HFFc6 (cell line): ENCODE measurements at places on chromosomes 3 and 15. TPM values are rescaled to one million over a fixed set of nuclear protein-coding genes. Genes with fewer than 3 reads are reported as not detected.

GRCh38 chr3:162171970-162172369 is 675.4 kb downstream of the OTOL1 start:
- no peak for DNase-seq

SECISBP2L gene
- 50.4 to 52.9 TPM (median 51.3 TPM) in 3 replicates for total RNA-seq

CCR9 gene
- total RNA-seq = not detected in 3 replicates

DNA sequence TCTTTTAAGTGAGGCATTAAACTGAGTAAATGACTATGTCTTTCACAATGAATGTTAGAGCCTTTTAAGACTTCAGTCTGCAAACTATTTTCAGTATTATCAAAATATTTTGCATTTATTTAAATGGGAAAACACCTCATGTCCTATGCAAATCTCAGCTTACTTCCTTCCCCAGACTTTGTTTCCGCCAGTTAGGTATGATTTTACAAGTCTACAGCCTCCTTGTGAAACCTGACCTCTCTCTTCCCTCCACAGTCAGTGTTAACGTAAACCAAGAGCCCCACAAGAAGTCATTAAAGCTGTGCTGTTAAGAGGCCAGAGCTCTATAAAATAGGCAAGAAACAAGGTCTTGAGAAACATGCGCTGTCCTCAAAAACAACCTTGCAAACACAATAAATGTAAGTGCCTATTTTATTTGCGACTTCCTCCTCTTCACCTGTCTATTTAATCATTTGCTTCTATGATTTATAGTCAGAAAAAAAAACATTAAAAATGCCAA is 48.3 kb downstream of the PRTG start:
- no peak for DNase-seq

DNA sequence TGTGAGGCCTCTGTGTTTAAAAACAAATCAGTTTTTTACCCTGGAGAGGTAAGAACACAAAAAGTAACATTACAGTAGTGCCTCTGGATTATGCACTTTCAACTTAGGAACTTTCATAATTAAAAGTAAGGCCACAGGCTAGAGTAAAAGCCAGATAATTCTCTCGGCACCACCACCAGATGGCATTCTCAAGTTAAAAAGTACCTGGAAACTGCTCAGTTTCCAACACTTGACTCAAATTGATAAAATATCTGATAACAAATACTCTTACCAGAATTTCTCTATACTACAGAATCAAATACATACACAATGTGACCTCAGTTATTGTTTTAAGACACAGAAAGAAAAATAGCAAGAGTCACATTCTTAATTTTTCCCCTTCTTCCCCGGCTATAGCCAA is 19.9 kb downstream of the SPICE1 start:
- DNase-seq = peak; percentile 26

DNA sequence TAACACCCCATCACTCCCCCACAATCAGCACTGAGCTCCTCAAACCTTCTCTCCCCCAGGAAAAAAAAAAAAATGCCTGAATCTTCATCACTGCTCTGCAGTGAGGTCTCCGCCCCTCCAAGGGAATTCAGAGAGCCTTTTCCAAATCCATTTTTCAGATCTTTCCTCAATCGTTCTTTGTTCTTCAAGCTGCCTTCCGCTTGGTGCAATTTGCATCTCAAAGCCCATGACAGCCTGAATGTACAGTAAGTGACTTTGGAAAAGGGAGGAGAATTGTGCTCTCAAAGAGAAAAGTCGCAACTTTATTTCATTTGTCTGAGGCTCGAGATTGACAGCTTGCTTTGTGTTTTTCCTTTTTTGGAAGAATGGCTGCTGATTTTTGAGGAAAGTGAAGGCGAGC is 75.0 kb downstream of the CORO2B start:
- DNase-seq = no peak

GOLGA6A gene
- total RNA-seq = not detected in 2 replicates

GRCh38 chr3:111924283-111924682 is 54.5 kb upstream of the ABHD10 start:
- no peak for DNase-seq

ENTPD3 gene
- total RNA-seq = not detected in 2 replicates

DNA sequence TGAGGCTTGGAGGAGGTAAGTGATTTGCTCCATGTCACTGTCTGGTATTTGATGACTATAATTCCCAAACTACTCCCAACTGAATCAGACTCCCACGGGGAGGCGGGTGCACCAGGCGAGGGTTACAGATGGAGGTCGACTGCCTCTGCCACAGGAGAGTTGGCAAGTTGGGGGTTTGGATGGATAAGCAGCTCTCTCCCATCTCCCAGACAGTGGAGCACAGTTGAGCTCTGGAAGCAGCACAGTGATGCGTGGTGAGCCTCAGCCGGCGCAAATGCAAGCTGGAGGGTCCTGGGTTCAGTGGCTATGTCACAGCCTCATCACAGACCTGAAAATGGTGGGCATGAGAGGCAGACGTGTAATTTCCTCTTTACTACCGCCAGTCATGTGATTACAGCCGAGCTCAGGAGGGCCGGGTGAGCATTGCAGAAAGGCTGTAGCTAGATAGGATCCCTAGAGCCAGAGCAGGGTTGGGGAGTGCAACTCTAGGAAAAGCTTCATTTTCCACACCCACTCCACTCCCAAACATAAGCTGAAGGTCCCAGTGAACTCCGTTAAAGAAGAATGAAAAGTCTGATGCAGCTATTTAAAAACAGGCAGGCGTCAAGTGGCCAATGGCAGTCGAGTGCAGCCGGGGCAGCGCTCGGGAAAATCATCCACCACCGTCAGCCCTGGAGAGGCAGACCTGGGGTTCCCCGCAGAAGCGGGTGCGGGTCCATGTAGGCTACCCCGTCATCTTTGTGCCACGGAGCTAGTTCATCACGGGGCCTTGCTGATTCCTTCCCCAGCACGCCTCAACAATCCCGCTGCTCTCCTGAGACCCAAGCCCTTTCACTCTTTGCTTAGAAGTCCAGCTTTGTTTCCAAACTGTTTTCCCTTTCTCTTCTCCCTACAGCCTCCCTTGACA is 33.3 kb upstream of the VPS8 start:
- DNase-seq = no peak

GRCh38 chr3:33718595-33718907 is 497 bp upstream of the CLASP2 start:
- DNase-seq = no peak

DNA sequence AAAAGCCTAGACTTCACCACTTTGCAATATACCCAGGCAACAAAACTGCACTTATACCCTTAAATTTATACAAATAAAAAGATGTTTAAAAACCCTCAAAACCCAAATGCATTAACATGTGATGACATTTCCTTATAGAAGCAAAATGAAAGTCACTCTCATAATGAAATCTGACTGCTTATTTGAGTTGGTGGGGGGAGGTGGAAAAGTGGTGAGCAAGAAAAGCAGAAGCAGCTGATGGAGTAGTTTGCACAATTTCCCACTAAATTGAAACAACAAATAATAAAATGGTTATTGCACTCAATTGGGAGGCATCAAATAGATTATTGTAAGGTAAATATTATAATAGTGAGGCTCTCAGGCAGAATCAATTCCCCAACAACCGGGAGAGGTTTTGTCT is 54.0 kb upstream of the GADL1 start:
- no peak for DNase-seq

DNA sequence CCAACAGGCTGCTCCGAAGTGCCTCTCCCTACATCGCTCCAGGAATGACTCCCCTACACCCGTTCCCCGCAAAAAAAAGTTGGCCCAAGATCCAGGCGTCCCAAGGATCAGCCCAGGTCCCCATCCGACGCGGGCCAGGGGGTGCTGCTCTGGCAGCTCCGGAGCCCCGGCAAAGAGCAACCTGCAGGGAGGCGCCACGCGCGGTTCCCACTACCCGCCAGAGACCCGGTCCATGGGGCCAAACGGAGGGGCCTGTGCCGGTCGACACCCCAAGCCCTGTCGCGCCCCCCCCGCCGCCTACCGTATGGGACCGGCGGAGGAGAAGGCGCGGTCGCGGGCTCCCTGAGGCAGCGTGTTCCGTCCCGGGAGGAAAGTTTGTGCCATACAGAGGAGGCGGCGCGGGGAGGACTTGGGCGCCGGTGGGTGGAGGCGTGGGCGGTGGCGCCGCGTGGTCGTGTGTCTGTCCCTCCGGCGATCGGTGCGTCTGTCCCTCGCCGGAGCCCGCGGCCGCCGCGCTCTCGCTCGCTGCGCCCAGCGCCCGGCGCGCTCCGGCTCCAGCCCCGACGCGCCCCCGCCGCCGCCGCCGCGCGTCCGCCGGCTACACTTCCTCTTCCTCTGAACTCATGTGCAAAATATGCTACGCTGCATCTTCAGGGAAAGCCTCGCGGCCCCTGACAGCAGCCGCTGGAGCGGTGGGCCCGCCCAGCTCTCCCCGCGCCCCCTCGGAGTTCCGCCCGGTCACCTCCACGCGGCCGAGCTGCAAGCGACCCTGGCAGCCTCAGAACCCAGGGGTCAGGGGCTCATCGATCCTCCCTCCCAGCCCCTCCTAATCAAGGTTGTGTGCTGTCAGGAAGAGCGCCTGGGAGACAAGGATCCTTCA is at the start of gene RFTN1:
Gene RFTN1 (minus strand): TSS at position 559 of the 880 bp plus-strand sequence. CDS start 19,830 bp downstream, outside the sequence.
- DNase-seq = peak; percentile 60

GRCh38 chr3:4343258-4343657 is 40.1 kb downstream of the SETMAR start:
- DNase-seq = peak; percentile 65

SEMA3G gene
- not detected in 3 replicates for total RNA-seq

ILDR1 gene
- total RNA-seq = not detected in 2 replicates

- DNase-seq = no peak
These were observed 911.6 kb downstream of the ROBO1 start for GRCh38 chr3:78856164-78856563.

DNA sequence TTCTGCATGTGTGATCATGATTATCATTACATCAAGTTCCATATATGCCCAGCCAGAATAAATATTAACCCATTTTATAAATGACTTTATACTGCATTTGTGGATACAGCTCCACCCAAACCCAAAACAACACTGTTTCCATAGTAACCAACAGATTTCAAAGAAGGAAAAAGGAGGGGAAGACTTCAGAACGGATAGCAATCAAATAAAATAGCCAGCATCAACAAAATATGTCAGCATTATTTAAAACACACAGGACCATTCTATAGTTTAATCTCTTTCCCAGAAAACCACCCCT is 114.4 kb downstream of the FOXP1 start:
- no peak for DNase-seq

DNA sequence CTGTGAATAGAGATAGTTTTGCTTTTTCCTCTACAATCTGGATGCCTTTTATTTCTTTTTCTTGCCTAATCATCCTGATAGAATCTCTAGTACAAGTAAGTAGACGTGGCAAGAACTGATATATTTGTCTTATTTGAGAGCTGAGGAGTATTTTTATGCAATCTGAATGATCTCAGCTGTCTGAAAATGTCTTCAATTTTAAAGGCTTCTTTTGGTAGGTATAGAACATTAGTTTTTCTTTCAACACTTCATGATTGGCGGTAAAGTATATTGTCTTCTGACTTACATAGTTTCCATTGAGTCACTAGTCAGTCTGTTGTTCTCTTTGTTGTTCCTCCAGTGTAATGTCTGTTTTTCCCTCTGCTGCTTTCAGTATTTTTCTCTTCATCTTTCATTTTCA is 31.3 kb downstream of the MGA start:
- no peak for DNase-seq

- DNase-seq = no peak
These were observed 12.0 kb downstream of the TRAT1 start for GRCh38 chr3:108834551-108834950.

GRCh38 chr3:182514236-182514964 is 278.9 kb upstream of the ATP11B start:
- DNase-seq = no peak

GRCh38 chr3:127438951-127439350 is 151.1 kb upstream of the PRR20G start:
- DNase-seq = no peak

GRCh38 chr3:40939741-40940130 is 259.6 kb upstream of the CTNNB1 start:
- no peak for DNase-seq

DNA sequence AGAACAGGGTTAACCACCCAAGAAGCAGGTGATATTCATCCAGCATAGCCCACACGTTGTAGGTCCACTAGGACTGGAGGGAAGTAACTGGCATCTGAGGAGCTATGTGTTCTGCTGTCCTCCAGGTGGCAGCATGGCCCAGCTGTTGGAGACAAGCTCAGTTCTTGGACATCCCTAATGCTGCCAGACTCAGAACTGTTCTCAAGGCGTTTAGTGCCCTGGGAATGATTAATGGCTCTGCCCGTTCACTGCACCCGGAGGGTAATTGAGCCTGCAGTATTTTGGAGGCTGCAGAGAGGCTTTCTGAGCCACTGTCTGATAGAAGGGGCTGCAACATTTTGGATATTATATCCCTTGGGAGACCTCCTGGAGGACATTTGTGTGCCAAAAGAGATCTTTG is 521.3 kb upstream of the SEMA6D start:
- peak; percentile 83 for DNase-seq

SAMD7 gene
- not detected in 3 replicates for total RNA-seq

SERINC4 gene
- 0.11 TPM in 1 of 3 replicates, not detected in the others for total RNA-seq

DNA sequence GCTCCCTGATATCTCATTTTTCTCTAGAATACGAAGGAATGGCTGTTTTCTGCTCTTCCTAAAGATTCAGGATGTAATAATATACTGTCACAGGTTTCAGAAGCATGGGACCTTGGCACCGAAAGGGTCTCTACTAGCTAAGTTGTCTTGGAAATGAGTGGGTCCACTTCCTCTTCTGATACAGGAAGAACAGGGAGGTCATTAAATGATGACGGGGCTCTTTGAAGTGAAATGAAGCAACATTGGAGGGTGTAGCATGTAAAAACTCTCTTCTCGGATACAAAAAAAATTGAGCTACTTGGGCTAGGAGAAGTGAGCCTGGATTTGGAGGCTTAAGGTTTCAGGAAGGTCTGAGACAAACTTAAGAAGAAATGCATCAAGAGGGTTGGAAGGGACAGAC is 349.8 kb upstream of the TPRG1 start:
- no peak for DNase-seq
